Right kidney (tissue), 9 donors: ENCODE measurements at places on chromosomes 5 and 9.

GRCh38 chr5:157677931-157678330 lies 6.6 kb downstream of the C5orf52 start:
- no peak for DNase-seq

DNA sequence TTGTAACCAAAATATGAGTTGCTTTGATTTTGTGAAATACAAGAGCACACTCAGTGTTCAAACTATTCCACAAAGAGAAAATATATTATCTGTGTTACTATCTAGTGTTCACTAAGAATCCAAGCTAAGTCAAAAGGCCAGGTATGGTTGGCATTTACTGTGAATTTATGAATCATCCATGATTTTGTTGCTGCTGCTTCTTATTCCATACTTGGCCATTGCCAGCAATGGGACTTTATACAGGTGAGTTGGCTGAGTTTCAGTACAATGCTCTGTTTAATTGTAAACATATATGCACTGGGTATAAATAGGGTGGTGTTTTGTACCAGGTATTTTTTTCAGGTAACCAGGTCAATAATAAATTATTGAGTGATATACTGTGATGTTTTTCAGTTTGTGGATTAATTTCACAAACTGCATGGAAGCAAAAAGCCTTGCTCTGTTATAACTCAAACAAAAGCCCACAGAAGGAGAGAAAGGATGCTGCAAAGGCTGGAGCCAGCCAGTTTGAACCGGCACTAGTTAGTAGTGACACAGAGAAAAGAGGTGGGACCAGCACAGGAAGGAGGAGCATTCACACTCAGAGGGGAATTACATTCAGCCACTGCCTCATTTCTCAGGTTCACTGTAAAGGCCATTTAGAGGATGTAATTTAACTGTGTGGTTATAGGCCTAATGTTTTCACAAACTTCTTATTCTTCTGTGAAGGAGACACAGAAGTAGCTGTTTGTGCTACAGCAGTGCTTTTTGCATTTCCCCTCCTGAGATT lies 381.8 kb downstream of the ADGRV1 start:
- DNase-seq, result peak; percentile 44

DNA sequence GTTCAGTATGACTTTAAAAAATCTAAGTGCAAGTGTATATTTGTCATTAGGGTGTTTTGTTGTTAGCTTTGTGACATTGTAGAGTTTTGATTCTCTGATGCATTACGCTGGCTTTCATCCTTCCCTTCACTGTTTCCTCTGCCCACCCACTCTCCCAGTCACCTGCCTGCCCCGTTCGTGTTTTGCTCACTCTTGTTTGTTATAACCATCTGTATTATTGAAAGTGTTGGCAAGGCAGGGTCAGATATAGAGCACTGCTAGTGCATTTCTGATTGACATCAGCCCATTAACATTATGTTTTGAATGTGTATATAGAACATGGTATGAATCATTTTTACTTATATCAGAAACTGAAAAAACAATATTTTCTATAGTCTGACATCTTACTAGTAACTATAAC lies 27.3 kb downstream of the SCGB3A1 start:
- DNase-seq, result no peak

DNA sequence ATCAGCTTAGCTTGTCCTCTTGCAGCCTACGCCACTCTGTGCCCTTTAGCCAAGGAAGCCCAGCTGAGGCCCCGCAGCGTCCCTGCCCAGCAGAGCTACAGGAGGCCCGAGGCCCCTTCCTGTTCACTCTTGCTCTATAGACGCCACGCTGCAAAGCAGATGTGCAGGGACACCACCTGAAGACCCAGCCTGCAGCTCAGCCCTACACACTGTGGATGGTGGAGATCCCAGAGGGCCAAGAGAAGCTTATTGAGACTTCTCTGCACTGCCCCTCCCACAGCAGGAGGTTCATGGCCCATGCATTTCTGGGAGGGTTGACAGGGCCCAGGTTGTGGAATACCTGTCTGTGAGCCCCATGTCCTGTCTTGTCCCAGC lies 33.6 kb downstream of the IRF1 start:
- no peak for DNase-seq

GRCh38 chr9:87282538-87282937 lies 215.1 kb upstream of the DAPK1 start:
- no peak for DNase-seq

- no peak for DNase-seq
Measured at GRCh38 chr9:69499407-69499806, 172.8 kb downstream of the APBA1 start.

GRCh38 chr9:81687521-81688261 lies 1.7 kb downstream of the TLE1 start:
- peak; percentile 87 for DNase-seq

DNA sequence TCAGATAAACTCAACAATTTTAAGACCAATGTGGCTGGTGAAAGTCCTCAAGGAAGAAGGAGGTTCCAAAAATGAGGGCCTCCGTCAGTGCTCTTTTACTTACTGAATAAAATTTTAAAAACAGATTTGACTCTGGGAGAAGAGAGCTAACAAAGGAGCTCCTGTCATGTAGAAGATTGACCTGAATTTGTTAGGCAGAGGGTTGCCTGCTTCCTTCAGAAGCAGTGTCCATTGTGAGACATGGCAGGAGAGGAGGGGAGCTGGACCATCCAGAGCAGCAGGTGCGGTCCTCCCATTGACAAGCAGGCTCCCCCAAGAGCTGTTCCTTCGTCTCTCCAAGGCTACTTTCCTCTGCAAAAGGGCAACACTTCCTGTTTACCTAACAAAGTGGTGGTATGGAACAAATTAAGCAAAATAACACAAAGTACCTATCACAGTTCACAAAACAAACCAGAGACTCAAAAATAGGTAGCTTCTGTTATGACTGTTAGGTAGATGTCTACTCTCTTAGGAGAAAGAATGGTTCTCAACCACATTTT lies 238.1 kb downstream of the DENND1A start:
- no peak for DNase-seq

- DNase-seq, result no peak
Measured at GRCh38 chr9:109181284-109181683, 14.2 kb upstream of the FRRS1L start.

DNA sequence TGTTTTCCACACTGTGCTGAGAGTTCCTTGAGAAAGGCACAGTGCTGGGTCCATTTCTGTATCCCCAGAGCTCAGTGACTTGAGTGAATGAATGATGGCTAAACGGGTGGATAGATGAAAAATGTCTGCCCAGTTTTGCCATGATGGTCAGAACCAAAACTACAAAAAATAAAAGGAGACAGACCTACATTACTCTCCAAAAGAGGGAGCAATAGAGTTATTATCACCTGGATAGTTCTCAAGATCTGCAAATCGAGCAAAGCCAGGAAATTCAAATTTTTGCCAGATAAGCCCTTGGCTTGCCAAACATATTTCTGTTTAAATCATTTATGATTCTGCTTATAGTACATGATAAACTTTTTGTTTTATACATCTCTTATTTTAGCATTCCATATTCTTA lies 214.2 kb upstream of the ZNF462 start:
- no peak for DNase-seq

- no peak for DNase-seq
Measured at GRCh38 chr9:72255569-72255968, 106.3 kb downstream of the GDA start.

- no peak for DNase-seq
Measured at GRCh38 chr9:84969084-84969483, 299.6 kb downstream of the NTRK2 start.

DNA sequence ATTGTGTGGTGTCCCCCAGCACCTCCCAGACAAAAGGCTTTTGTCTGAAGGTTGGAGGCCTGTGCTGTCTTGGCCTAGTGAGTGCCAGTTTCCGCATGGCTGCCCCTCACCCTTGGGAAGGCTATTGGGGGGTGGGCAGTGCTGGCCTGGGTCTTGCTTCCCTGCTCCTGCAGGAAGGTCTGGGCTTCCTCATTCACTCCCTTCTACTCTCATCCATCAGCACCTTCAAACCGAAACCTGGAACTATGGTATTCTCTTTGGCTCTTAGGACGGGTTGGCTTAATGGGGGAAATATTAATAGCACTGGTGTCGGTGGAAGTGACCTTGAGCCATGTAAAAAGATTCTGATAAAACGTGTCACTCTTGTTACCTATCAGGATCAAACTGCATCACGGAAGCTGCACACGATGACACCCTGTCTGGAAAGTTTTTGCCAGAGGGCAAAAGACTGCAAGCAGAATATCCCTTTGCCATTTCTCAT lies 34.0 kb upstream of the GLRX start:
- DNase-seq, result no peak

- no peak for DNase-seq
Measured at GRCh38 chr5:669111-669841, 23.9 kb downstream of the TPPP start.

DNA sequence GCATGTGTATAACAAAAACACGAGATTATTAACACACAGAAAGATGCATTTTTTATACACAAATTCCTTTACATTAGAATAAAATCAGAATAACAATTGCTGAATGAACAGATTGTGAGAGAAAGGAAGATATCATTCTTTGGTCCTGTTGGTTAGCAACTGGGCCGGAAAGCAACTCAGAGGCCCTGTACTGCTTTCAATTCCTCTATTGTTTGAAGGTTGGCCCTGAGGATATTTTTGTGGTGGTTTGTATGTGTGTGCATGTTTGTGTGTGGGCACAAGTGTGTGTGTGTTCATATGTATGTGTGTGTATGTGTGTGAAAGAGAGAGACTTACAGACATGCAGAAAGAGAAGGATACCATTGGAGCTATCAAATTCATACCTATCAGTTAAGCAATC lies 356.8 kb upstream of the DMAC1 start:
- no peak for DNase-seq

DNA sequence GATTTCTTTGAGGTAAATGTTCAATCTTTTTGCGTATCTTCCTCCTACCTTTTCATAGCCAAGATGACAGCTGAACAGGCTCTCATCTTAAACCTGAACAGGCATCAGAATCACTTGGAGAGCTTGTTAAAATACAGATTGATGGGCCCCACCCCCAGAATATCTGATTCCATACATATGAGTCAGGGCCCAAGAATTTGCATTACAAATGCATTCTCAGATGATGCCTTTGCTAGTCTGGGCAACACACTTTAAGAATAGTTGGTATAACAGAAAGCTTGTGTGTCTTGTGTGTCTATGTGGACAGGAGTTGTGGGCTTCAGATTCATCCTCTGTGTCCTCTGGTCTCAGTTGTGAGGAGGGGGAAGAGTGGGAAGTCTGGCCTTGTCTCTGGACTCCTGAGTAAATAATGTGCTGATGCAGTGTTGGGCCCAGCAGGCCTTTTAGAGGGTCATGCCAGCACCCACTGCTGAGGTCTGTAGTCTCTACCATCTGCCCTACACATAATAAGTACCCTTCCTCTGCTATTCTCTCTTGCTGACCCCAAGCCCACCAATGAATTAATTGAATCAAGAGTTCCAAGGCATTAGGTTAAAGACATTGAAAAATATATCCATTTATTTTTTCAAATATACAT lies 43.1 kb downstream of the PTCD2 start:
- DNase-seq, result no peak
